IgD-negative memory B cell (primary cell): ENCODE measurements at places on chromosomes 4 and X. TPM values are rescaled to one million over a fixed set of nuclear protein-coding genes. Genes with fewer than 3 reads are reported as not detected.

SUPT20HL1 gene
- polyA plus RNA-seq, result not detected

IGFBP7 gene
- polyA plus RNA-seq, result not detected

PPAT gene
- polyA plus RNA-seq, result 10.3 TPM

MAGEA6 gene
- not detected for polyA plus RNA-seq

GC gene
- not detected for polyA plus RNA-seq

CXorf49 gene
- polyA plus RNA-seq, result not detected

TMEM271 gene
- not detected for polyA plus RNA-seq

PHKA2 gene
- polyA plus RNA-seq, result 6.3 TPM

IL15 gene
- 8.2 TPM for polyA plus RNA-seq
